Gastrocnemius medialis (tissue), 4 donors: ENCODE measurements at places on chromosomes 13 and 19.

DNA sequence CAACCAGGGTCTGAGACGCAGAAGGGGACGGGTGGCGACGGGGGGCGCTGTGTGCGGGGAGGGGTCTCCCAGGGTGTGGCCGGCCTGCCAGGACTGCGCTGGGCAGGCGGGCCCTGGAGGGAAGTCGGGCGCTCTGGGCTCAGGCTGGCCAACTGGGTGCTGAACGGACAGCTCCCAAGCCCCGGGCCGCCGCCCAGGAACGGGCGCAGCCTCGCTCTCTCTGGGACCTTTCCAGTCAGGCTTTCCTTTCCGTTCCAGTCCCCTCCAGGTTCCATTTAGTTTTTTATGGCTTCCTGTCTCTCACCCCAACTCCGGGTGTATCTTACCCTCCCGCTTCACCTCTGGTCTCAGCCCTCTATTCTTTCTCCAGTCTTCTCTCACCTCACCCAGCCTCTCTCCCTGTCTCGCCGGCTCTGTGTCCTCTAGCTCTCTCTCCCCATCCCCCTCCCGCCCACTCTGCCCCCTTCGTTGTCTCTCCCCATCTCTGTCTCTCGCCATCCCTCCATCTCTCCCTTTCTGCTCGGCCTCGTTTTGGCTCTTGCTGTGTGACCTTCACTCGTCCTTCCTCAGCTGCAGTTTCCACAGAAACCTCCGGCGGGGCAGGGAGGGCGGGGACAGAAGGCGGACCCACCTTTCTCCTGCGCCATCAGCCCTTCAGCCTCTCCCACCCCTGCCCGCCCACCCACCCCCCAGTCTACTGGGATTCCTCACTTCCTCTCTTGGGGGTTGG lies 3.3 kb upstream of the ATP1A3 start:
- DNase-seq, result no peak

GRCh38 chr13:35694549-35695447 lies 218.3 kb upstream of the MAB21L1 start:
- DNase-seq, result no peak

- DNase-seq, result no peak
Measured at GRCh38 chr13:49213997-49214916, 5.9 kb upstream of the MLNR start.

- DNase-seq, result no peak
Measured at GRCh38 chr13:67474115-67474514, 244.0 kb upstream of the PCDH9 start.

- peak; percentile 91 for DNase-seq
Measured at GRCh38 chr13:97627566-97627965, 193.6 kb downstream of the RAP2A start.

DNA sequence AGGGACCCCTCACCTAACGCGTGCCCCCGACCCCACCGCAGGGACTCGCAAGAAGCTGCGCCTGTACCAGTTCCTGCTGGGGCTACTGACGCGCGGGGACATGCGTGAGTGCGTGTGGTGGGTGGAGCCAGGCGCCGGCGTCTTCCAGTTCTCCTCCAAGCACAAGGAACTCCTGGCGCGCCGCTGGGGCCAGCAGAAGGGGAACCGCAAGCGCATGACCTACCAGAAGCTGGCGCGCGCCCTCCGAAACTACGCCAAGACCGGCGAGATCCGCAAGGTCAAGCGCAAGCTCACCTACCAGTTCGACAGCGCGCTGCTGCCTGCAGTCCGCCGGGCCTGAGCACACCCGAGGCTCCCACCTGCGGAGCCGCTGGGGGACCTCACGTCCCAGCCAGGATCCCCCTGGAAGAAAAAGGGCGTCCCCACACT lies 4.7 kb upstream of the MYBPC2 start:
- peak; percentile 87 for DNase-seq

- DNase-seq, result no peak
Measured at GRCh38 chr13:68736961-68737360, 1370.7 kb upstream of the ATXN8OS start.

GRCh38 chr19:48516536-48516935 lies 4.9 kb upstream of the LMTK3 start:
- no peak for DNase-seq

GRCh38 chr13:94481941-94482340 lies 2.5 kb upstream of the DCT start:
- DNase-seq, result peak; percentile 18

DNA sequence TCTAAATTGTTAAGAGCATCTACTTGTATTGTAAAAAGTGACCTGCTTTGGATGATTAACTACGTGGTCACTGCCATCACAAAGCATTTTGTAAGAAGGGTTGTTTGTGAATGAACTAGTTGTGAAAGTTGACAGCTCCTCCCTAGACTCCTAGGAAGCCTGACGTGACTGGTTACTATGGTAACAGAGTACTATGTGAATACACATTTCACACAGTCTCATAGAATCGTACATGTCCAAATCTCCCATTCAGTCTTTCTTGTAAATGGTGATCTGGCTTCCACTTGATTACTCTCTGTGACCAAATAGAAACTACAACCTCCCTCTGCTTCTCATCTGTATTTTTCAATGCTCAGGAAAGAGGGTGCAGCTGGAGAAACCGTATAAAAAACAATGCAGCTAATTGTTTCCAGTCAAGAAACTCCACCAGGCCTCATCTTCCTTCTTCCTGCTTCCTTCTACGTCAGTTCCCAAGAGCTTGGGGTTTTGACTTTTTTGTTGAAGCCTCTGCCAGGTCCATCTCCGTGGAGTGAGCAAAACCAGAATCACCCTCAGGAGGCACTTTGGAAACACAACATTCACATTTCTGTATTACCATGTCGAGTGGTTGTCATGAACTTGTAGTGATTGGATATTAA lies 83.4 kb downstream of the GPC6 start:
- DNase-seq, result no peak

DNA sequence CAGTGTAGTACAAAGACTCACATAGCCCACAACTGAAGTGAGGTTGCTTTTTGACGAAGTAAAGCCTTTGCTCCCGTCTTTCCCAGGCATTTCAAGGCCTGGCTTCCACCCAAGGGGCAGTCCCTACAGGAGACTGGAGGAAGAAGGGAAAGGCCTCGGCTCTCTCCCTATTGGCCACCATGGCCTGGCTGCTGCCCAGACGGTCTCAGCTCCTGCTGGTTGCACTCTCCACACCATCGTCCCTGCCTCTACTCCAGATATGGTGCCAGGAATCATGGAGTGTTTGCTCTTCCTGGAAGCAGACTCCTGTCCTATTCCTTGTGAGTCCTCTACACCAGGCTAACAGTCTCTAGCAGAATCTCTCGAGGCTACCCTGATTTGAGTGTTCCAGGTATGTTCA lies 124.1 kb upstream of the UQCRFS1 start:
- no peak for DNase-seq

DNA sequence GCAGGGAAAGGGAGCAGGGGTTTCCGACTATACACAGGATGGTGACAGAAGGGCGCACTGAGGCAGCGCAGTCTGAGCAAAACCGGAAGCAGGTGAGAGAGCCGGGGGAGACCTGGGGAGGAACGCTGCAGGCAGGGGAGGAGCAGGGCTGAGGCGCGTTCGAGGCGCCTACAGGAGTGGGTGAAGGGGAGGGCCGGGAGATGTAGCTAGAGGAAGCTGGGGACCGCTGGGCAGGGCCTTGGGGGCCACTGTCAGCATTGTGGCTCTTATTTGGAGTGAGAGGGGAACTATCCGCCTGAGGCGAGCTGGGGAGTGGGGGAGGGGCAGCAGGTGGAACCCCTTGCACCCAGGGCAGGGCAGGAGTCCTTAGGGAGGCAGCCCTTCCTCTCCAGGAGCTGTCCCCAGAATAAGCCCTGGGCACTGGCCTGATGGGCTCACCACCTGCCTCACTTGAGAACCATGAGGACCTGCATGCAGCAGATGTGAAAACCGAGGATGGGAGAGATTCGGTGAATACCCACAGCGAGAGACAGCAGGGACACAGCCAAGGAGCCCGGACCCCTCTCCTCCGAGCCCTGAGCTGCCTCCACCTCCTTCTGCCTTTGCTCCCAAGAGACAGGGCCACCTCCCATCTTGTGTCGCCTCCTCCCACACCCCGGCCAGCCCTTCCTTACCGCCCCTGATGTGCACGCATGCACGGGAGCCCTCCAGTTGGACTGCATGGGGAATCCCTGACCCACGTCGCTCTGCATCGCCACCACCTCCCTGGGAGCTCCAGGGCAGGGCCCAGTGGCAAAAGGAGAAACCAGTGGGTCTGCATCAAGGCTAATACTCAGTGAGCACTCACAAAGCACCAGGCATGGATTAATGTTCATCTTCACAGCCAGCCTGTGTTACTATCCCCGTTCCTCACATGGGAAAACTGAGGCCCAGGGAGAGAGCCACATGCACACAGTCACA lies 10.3 kb downstream of the AKT2 start:
- peak; percentile 6 for DNase-seq

- DNase-seq, result no peak
Measured at GRCh38 chr19:49213791-49214190, 56.2 kb downstream of the TRPM4 start.

GRCh38 chr13:97948041-97948440 lies 5.4 kb upstream of the IPO5 start:
- DNase-seq, result no peak

DNA sequence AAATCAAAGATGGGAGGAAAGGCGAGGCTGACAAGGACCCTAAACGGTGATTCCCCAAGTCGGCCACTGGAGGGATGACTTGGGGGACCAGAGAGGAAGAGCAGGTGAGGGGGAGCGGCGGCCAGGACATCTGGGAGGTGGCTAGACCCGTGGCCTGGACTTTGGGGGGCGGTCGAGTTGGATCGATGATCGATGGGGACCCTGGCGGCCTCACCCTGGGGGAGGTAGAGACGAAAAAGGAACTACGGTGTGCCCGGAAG lies 7.7 kb upstream of the CIRBP start:
- DNase-seq, result no peak

- no peak for DNase-seq
Measured at GRCh38 chr13:44120849-44121755, 241.4 kb downstream of the LACC1 start.

GRCh38 chr13:46659413-46660065 lies 106.6 kb downstream of the LRCH1 start:
- DNase-seq, result no peak

DNA sequence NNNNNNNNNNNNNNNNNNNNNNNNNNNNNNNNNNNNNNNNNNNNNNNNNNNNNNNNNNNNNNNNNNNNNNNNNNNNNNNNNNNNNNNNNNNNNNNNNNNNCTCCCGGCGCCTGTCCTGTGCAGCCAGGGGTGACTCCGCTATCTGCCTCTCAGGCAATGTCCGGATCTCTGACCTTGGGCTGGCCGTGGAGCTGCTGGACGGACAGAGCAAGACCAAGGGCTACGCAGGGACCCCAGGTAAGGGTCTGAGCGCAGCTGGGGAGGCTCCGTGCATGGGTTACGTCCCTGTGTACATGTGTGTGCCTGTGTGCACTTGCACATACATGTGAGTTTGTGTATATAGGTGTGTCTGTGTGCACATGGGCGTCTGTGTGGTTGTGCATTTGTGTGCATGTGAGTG lies 36.1 kb upstream of the TMEM255B start:
- no peak for DNase-seq

DNA sequence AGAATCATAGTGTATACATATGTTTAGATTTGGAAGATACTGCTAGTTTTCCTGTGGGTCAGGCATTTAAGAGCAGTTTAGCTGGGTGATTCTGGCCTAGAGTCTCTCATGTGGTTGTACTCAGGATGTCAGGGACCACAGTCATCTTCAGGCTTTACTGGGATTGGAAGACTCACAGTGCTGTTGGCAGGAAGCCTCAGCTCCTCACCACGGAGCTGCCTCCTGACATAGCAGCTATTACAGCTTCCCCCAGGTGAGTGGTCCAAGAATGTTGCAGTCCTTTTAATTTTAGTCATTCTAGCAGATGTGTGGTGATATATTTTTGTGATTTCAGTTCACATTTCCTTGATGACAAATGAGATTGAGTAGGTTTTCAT lies 16.9 kb upstream of the GPR18 start:
- no peak for DNase-seq

- no peak for DNase-seq
Measured at GRCh38 chr13:50609011-50609410, 234.5 kb downstream of the DLEU7 start.
